ENCODE measurements at places on chromosomes 2 and 18.

GRCh38 chr2:47644351-47644750 lies 138.6 kb upstream of the MSH6 start:
- no peak overlapping the region for H3K4me3 ChIP-seq
- no peaks in the 10 kb centered on the region for H3K4me1 ChIP-seq
- no peak for DNase-seq
- no peaks in the 10 kb centered on the region for H3K36me3 ChIP-seq
- H3K27ac ChIP-seq, result no peak overlapping the region

GRCh38 chr18:32037616-32038015 lies 19.0 kb downstream of the RNF125 start:
- no peak overlapping the region for H3K4me3 ChIP-seq
- H3K27ac ChIP-seq, result peak overlapping the region; percentile 91
- H3K27me3 ChIP-seq, result no peaks in the 10 kb centered on the region
- peaks cover 78% of the 10 kb centered on the region for H3K36me3 ChIP-seq

- peaks cover 13% of the 10 kb centered on the region for H3K4me1 ChIP-seq
- H3K27ac ChIP-seq, result no peak overlapping the region
- no peak for DNase-seq
- no peak overlapping the region for H3K4me3 ChIP-seq
Measured at GRCh38 chr2:231640241-231640640, 47.6 kb downstream of the TEX44 start.

DNA sequence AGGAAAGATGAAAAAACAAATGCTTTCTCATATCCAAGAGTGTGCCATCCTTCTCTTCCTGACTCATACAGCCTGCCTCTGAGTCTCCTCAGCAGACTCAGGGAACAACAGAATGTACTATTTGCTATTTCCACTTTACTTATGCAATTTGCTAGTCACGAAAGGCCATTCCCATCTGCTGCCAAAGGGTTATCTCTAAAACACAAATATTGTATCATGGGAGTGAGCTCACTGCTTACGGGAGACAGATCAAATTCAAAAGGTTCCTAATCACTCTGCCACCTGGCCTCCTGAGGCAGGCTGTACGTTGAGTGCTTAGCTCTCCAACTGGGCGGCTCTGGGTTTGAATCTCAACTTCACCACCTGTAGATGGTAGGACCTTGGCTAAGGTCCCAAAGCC lies 92.0 kb downstream of the GAREM1 start:
- H3K4me3 ChIP-seq, result no peak overlapping the region
- H3K27me3 ChIP-seq, result peaks cover 11% of the 10 kb centered on the region
- H3K4me1 ChIP-seq, result no peaks in the 10 kb centered on the region
- DNase-seq, result no peak

- H3K4me1 ChIP-seq, result no peaks in the 10 kb centered on the region
- no peaks in the 10 kb centered on the region for H3K36me3 ChIP-seq
- no peaks in the 10 kb centered on the region for H3K27me3 ChIP-seq
- H3K27ac ChIP-seq, result no peak overlapping the region
- DNase-seq, result no peak
Measured at GRCh38 chr2:24984912-24985311, 13.2 kb upstream of the DNAJC27 start.

DNA sequence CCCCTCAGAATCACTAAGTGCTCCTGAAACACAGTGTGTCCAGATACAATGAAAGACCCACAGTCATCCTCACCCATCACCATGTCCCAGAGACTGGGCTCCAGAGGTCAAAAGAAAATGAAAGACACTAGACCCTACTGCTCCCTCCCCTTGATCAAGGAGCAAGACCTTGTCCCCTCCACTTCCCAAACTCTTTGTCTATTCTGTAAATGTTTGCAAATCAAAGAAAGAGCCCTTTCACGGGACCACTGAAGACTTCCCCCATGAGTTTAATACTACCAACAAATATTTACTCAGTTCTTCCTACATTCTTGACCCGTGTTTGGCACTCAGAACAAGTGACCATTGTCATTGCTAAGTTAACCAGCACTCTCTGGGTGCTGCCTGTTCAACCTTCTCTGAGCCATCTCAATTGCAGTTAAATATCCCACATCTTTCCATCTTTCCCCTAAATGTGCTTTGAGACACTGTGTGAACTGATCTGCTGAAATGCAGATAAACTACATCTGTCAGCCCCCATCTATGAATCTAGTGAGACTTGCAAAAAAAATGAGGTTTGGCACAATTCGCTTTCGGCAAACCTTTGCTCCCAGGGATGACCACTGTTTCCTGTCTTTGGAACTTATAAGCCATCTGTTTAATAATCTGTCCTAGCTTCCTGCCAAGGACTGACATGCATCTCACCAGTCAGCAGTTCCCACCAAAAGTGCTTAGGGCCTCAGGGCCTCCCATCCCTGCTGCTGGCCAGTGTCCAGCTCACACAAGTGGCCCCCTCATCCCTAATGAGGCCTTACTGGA lies 170.3 kb downstream of the GFPT1 start:
- no peak overlapping the region for H3K4me3 ChIP-seq
- no peak overlapping the region for H3K27ac ChIP-seq
- no peaks in the 10 kb centered on the region for H3K36me3 ChIP-seq
- no peaks in the 10 kb centered on the region for H3K4me1 ChIP-seq
- H3K27me3 ChIP-seq, result peaks cover 6% of the 10 kb centered on the region

DNA sequence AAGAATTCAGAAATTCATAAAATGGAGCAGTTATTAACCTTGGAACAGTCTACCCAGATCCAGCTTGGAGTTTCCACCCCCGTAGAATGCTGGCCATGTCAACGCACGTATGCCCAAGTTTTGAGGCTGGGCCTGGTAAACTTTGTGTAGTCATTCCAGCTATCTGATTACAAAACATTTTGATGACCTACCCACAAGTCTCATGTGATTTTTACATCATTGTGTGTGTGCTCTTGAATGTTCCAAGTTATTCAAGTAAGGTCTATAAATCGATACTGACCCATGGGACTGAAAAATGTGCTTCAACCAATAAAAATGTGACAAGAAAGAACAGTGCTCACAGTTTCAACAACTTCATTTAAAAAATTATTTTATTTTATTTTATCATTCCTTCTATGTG lies 32.5 kb upstream of the ICOS start:
- DNase-seq, result no peak
- H3K27me3 ChIP-seq, result no peaks in the 10 kb centered on the region
- peaks cover 16% of the 10 kb centered on the region for H3K36me3 ChIP-seq
- no peak overlapping the region for H3K4me3 ChIP-seq
- H3K4me1 ChIP-seq, result peaks cover 15% of the 10 kb centered on the region
- H3K27ac ChIP-seq, result no peak overlapping the region

DNA sequence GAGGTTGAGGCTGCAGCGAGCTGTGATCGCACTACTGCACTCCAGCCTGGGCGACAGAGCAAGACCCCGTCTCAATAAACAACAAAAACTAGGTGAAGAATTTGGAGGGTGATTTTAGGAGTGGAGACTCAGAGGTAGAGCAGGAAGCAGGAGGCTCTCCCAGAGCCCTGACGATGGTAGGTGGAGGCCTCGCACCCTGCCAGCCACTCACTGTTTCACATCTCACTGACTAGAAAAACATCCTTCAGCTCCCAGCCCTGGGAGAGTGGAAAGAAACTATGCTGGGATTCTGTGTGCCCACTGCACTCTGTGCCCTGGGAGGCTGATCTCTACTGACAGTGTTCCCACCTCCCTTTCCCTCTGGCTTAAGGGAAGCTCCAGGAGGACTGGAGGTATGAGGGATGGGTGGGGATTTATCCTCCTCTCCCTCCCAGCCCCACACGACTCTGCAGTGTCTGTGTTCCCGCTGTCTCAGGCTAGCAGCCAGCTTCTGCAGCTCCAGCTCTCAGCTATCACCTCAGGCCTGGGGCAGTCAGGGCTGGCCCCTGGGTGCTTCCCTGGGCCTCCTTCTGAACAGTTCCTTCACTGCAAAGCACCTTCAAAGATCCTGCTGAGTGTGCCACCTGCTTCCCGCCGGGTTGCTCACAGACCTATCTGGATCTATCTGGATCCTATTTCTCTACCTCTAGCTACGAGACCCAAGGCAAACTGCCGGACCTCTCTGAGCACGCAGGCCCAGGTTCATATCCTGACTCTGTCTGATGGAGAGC lies 9.6 kb downstream of the CIB4 start:
- H3K27ac ChIP-seq, result no peak overlapping the region
- DNase-seq, result no peak
- no peaks in the 10 kb centered on the region for H3K27me3 ChIP-seq
- no peaks in the 10 kb centered on the region for H3K36me3 ChIP-seq
- no peak overlapping the region for H3K4me3 ChIP-seq
- H3K4me1 ChIP-seq, result no peaks in the 10 kb centered on the region
